ENCODE measurements at places on chromosomes 6 and 20.
A peak's percentile ranks its signal among the peaks of the same experiment; 100 is the strongest.

DNA sequence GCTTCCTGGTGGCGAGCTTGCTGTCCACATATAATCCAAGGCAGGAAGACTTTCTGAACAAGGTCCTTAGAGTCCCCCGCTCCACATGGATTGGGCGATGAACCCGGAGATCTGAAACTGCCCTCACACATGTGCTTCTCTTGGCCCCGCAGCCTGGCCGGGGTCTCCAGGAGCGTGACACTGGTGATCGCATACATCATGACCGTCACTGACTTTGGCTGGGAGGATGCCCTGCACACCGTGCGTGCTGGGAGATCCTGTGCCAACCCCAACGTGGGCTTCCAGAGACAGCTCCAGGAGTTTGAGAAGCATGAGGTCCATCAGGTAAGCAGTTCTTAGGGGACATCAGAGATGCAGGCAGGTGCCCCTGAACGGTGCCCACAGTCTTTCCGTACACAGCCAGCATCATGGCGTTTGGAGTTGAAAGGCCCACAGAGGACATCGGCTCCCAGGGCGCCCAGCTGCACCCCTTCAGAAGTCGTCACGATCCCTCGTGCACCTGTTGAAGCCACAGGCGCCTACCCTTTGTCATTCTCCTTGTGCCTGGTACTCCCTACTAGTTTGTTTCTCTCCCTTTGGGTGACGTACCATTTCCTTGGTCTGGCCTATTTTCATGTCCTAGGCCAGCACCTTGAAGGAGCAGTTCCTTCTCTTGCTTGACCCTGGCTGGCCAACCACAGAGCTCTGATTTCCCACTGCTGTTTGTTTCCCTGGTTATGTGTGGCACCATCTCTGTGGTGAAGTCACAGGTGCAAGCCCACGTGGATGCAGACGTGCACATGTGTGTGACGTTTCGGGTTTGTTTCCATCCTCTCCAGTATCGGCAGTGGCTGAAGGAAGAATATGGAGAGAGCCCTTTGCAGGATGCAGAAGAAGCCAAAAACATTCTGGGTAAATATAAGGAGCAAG lies 43.3 kb upstream of the IRF4 start:
- DNase-seq: no peak

GRCh38 chr6:56749632-56750151 lies 107.0 kb upstream of the DST start:
- peak; percentile 80 for DNase-seq

GRCh38 chr6:52587001-52587400 lies 10.1 kb upstream of the TRAM2 start:
- DNase-seq: no peak

GRCh38 chr6:11811644-11812264 lies 33.2 kb upstream of the ADTRP start:
- DNase-seq: no peak

GRCh38 chr6:150547502-150548222 lies 52.0 kb upstream of the PLEKHG1 start:
- no peak for DNase-seq

- DNase-seq: peak; percentile 84
Measured at GRCh38 chr6:150301846-150302519, 66.8 kb upstream of the IYD start.

GRCh38 chr6:127952831-127953230 lies 52.0 kb upstream of the THEMIS start:
- DNase-seq: no peak

DNA sequence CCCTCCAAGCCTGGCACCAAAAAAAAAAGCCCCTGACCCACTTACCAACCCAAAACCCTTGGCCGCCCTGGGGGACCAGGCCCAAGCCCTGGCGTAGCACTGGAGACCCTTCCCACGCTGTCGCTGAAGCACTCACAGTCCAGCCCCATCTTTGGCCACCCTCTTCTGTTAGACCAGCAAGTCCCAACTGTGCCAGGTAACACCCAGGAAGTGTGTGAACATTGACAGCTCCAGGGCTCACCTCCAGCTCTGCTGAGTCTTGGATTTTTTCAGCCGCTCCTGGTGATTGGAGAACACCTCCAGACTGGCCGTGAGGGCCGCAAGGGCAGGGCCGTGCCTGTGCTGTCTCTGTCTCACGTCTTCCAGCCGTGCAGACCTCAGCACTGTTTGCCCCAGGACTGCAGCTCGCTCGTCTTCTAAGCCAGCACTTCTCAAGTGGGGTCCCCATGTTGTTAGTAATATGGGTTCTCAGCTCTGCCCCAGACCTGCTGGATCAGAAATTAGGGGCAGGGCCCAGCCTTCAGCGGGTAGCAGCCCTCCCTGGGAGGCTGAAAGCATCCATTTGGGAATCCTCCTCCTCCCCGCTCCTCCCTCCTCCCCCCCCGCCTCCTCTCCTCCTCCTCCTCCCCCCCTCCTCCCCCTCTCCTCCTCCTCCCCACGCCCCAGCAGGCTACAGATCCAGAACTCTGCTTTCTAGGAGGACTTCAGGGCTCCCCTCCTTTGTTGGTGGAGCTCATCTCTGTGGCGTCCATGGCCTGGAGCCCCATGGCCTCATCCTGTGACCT lies 18.1 kb downstream of the NPEPL1 start:
- peak; percentile 0 for DNase-seq

DNA sequence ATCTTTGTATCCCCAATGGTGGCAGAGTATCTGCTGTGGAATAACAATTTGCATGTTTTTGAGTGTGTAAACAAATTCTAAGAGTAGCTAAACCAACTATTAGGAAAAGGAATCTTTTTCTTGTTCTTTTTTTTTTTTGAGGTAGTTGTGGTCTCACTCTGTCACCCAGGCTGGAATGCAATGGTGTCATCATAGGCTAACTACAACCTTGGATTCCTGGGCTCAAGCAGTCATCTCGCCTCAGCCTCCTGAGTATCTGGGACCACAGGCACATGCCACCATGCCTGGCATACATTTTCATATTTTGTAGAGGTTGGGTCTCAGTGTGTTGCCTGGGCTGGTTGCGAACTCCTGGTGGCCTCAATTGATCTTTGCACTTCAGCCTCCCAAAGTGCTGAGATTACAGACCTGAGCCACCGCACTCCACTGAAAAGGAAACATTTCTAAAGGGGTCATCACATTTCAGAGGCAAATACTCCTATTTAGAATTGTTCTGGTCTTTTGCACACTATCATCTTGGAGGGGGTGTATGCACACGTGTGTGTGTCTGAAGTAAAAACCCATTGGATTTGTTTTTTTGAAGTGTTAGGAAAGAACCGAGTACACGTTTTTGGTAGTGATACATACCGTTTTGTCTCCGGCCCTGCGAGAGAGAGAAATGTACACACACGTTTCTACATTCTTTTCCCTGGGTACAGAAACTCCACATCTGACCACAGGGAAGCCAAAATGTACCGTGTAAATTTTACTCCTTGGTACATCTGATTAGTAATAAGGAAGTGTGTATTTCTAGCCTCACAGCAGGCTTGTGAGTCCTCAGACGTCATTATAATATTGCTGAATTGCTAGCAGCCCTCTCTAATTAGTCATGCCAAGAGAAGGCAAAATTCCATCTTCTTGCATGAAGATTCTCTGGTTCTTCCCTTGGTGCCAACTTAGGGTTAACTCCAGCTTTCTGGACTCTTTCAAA lies 183.6 kb downstream of the JARID2 start:
- DNase-seq: peak; percentile 71

- no peak for DNase-seq
Measured at GRCh38 chr6:117870486-117871242, 36.4 kb upstream of the SLC35F1 start.

- DNase-seq: no peak
Measured at GRCh38 chr20:59730722-59731121, 126.4 kb downstream of the PHACTR3 start.

DNA sequence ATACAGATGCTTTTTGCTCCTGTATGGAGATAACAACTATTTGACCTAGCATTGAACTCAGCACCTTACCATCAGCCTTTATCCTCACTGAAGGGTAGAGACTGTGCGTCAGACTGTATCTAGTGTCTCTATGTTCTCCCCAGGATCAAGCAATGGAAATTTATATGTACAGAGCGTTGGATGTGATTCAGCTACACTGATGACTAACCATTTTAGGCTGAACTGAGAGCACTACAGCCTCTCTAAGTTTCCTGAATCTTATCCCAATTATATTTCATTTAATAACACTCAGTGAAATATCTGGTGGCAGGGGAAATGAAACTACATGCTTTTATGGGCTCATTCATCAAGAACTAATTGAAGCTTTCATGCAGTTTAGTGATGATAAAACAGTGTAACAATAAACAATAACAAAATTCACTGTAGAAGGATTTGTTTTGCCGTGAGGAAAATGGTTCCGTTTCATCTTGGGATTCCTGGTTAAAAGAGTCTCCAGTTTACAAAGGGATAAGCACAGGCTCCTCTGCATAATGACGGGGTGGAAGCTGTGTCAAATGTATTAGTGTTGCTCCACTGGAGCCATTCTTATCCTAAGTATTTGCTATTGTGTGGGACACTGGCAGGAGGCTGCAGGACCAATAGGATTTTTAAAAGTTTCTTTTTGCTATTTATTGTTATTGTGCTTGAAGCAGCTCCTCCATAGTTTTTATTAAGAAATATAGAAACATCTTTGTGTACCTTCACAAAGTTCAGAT lies 567.6 kb upstream of the MMS22L start:
- peak; percentile 74 for DNase-seq

DNA sequence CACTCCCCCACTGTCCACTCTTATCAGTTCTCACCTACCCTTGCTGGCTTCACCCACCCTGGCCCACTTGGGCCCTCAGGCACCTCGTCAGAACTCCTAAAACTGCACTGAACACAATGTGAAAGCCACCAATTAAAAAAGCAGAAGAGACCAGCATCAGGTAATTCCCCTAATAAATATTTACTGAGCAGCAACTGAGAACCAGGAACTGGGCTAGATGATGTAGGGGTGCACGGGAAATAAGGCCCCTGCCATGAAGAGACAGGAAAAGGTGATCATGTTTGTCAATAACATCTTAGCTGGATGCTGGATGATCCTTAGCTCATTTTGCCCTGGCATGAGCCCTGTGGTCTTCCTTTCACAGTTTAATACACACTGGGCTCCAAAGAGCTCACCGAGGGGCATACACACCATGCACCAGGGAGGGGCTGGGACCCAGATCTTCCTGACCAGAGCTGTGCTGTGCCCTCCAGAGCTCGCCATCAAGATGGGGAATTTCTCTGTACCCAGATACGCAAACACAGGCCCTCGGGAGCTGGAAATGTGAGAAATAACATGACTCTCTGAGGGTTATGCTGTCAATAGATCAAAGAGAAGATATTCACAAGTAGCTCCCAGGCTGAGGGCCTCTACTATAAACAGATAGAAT lies 113.6 kb upstream of the SLC22A16 start:
- no peak for DNase-seq

DNA sequence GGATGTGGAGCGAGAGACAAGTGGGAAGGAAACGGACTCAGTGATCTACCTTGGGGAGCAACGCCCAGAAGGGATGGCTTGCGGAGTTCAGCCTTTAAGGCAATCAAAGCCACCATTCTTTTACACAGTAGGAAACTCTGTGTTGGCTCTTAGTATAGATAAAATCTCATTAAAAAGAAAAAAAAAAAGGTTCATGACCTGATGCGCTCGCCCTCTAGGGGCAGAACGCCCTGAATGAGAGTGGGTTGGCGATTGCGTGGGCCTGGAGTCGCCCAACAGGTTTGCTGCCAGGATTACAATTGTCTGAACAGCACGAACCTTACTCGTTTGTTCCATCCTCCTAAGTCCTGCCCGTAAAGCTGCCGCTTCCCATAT lies 1.2 kb downstream of the TPD52L1 start:
- no peak for DNase-seq

- no peak for DNase-seq
Measured at GRCh38 chr6:7761051-7761450, 35.2 kb downstream of the BMP6 start.

- peak; percentile 74 for DNase-seq
Measured at GRCh38 chr6:111601886-111602285, 3.8 kb downstream of the TRAF3IP2 start.

DNA sequence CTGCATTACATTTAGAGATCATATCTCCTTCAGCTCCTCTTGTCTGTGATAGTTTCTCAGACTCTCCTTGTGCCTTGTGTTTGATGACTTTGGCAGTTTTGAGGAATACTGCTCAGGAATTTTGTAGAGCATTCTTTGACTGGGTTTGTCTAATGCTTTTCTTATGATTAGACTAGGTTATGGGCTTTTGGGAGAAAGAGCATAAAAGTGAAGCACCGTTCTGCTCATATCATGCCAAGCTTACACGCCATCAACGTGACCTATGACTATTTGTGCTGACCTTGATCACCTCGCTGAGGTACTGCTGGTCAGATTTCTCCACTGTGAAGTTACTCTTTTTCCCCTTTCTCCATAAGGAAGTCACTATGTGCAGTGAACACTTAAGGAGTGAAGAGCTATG lies 256.0 kb downstream of the LY86 start:
- DNase-seq: no peak

GRCh38 chr20:48697845-48698491 lies 129.8 kb downstream of the PREX1 start:
- peak; percentile 93 for DNase-seq

GRCh38 chr6:100379386-100379785 lies 85.3 kb downstream of the SIM1 start:
- DNase-seq: no peak

DNA sequence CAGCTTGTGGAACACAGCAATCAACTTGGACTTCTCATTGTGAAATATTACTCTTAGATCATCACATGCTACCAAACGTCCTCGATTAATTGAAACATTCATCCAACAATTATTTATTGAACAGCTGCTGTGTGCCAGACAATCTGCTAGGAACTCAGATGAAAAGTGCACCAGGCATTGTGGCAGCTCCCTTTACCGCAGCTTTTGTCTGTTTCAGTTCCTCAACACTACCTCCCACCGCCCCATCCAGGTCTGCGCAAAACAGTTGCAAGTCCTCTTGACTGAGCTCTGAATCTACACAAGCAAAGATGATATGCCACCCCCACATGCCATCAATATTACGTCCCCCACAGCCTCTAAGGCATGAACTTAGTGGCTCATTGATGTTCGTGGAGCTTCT lies 1094.4 kb upstream of the MAP3K7 start:
- DNase-seq: no peak

- no peak for DNase-seq
Measured at GRCh38 chr20:1462834-1463233, 3.8 kb downstream of the NSFL1C start.

GRCh38 chr20:38034108-38034649 lies 633 bp downstream of the RPRD1B start:
- DNase-seq: no peak

GRCh38 chr20:4835244-4836177 lies 113.8 kb downstream of the PRND start:
- DNase-seq: peak; percentile 29

Measured in astrocyte of the hippocampus (primary cell).